Activated CD4-positive, alpha-beta T cell treated with anti-CD3 and anti-CD28 coated beads for 36 hours (primary cell): ENCODE measurements at places on chromosomes 4 and X.

DNA sequence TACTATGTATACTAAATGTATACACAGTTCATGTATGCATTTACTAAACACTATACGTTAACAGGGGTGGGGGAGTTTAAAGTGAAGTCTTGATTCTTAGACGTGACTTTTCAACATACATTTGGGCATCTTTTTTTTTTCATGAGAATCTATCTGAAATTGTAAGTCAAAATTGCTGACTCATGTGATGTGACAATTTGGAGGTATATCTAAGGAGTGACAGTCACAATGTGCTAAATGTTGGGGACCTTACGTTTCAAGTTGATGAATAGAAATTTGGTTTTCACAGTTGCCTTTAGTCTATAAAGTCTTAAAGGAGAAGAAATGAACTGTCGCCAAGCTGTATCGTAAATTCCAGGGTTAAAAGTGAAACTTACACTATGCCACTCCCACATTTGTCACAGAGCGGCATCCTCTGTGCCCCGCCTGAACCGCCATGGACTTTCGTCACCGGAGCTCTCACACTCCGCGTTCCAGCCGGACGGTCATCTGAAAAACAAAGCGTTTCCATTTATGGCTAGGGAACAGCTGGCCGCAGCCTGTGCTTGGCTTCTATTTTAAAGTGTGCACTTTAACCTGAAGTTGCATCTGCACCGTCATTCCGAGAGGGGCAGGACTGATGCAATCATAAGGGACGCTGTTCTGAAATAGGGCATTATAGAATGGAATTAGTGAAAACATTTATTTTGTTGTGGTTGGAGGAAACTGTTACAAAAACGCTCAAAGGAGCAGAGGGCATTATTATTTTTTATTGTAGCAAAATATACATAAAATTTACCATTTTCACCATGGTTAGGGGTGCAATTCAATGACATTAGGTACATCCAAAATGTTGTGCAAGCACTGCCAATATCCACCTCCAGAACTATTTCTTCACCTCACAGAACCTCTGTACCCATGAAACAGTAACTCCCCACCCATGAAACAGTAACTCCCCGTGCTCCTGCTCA lies 30.9 kb downstream of the PDLIM3 start:
- DNase-seq = no peak

GRCh38 chr4:102308032-102308799 lies 37.1 kb downstream of the SLC39A8 start:
- no peak for DNase-seq

GRCh38 chr4:53902786-53903185 lies 161.6 kb downstream of the CHIC2 start:
- DNase-seq = no peak

DNA sequence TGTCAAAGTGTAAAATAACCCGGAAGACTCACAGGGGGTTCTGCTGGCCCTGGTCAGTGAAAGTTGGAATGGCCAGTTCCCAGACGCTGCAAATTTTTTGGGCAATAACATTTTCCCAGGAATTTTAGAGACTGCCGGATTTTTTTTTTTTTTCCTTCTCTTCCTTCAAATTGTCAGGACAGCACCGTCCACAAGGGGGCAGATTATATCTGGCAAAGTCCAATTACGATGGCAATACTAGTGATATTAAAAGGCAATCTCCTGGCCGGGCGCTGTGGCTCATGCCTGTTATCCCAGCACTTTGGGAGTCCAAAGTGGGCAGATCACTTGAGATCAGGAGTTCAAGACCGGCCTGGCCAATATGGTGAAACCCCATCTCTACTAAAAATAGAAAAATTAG lies 20.5 kb downstream of the SLC25A5 start:
- peak; percentile 54 for DNase-seq

DNA sequence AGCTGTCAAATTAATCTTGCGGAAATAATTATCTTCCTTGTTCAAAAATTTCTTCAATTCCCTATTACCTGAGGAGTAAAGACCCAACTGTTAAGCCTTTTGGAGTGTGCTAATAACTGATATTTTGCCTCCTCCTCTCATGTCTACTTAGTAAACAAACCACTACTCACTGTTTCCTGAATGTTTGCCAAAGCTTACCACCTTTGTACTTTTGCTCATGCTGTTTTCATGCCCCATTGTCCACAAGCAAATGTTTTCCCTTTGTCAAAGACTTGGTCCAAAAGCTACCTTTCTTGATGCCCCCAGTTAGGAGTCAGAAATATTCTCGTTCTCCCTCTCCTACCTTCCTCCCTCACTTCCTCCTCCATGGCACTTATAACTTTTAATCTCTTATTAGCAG lies 226.1 kb downstream of the ENOX2 start:
- no peak for DNase-seq

DNA sequence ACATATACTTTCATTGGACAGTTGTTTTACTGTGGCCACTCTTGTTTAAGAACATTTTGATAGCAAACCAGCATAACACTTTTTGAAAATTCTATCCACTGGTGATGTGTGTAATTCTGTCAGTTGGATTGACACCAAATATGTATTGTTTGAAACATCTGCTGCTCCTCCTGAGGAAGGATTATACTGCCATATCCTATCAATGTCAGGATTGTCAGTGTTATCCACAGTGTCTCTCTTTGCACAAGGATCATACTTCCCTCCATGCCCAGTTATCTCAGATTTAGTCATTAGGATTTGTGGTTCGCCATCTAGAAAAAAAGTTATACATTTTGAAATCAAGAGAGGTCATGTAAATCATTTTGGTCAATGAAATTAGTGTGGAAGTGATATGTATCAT lies 1859.6 kb downstream of the C4orf33 start:
- no peak for DNase-seq

DNA sequence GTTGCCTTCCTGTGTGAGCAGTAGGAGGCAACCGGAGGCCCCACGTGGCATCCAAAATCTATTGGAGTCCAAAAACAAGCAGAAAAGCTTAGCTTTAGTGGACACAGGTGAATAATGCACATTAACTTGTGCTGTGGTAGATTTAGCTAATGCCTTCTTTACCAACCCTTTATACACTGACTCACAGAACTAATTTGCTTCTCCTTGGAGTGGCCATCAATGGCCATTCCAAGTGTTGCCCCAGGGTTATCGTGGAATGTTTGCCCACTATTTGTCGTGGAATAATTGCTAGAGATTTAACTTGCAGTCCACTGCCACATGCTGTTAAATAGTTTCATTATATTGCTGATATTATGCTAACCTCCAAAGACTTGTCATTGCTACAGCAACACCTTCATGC lies 729.1 kb downstream of the STPG2 start:
- no peak for DNase-seq

DNA sequence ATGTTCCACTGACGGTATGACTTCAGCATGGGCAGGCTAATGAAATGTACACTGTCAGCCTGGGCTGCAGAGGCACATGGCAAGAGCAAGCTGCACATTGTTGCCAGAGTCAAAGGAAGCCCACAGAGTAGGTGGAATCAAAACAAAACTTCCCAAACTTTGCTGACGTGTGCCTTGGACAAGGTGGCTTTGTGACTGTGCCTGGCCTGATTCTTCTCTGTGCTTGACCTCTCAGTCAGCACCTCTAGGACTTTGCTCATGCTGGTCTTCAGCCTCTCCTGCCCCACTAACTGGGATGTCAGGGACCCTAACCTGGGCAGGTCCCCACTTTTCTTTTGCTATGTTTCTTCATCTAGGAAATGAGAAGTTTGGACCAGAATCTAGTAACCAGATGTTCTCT lies 40.5 kb upstream of the KIAA1210 start:
- no peak for DNase-seq

GRCh38 chr4:86975927-86976326 lies 41.1 kb downstream of the AFF1 start:
- DNase-seq = no peak

DNA sequence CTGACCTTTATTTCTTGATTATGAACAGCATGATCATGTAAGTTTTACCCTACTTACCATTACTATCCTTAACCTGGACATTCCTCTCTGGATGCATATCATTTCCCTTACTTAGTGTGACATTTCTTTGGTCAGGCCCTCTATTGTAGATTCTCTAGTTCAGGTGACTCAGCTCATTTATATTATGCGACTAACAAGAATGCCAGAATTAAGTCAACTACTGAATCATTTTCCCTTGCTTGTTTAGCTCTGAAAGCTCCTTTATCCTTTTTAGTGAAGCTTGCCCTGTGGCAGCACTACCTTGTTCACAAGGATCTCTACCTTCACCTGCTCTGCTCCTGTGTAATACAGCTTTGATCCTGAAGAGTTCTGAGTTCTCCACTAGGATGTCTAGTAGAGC lies 15.1 kb upstream of the UGT2B17 start:
- DNase-seq = no peak

GRCh38 chrX:150602743-150603142 lies 34.3 kb downstream of the MTM1 start:
- DNase-seq = no peak

DNA sequence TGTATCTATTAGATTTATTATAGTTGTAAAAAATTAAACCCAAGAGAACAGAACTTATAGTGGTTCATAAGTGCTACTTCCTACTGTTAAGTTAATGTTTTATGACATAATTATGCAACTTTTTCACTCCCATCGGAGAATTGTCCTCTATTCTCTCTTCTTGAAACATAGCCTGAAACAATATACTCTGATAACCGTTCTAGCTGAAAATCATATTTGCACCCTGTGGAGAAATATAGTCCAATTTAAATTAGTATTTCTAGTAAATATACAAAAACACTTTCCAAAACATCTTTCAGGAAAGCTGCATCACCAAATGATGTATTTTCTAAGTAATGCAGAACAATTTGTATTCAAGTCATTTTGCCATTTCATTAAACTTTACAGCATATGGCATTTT lies 586.4 kb downstream of the PRR32 start:
- DNase-seq = no peak

- no peak for DNase-seq
These were observed 59.0 kb upstream of the SLIT2 start for GRCh38 chr4:20192736-20193135.

DNA sequence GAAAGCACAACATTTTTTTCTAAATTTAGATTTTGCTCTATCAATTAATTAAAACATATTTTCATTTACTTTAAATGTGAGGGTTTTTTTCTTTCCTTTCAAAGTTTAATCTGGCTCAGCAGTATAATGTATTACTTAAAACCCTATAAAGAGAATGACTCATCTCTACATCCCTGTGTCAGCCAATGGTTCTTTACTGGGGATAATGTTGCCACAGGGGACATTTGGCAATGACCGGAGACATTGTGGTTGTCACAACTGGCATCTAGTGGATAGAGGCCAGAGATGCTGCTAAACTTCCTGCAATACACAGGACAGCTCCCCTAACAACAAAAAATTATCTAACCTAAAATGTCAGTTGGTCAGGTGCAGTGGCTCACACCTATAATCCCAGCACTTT lies 53.8 kb downstream of the SYNPO2 start:
- DNase-seq = no peak

DNA sequence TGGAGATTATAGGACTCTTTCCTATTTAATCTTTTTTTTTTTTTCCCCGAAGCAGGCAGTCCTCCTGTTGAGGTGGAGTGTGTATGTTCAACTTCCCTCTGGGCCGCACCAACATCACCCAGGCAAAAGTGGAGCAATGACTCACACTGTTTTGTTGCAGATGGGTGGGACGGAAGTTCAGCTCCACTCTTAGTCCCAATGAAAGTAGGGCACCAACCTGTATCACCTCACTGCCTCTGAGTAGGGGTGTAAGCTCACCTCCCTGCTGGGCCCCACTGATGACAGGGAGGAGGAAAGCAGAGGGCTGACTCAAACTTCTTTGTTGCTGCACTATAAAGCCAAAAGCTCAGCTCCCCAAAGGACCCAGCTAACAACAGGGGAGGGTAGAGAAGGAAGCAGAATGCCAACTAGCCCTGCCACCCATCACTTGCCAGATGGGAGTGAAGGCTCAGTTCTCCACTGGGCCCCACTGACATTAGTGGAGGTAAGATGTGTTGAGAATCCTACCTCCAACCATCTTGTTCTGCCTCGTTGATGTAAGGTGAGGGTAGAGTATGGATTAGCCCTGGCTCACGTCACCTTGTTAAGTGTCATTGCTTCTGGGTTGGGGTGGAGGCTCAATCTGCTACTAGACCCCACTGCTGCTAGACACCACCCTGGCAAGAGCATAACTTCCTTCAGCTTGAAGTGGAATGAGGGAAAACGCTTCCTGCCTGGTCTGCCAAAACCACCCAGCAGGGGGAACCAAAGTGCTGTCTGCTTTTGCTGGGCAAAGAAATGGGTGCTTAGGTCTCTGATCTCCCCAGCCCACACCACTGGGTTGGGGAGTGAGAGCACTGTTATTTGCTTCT lies 14.1 kb downstream of the RPS6KA3 start:
- peak; percentile 76 for DNase-seq

- no peak for DNase-seq
These were observed 272.2 kb downstream of the DHRSX start for GRCh38 chrX:2228536-2228935.

GRCh38 chr4:112897543-112897942 lies 151.9 kb upstream of the ANK2 start:
- DNase-seq = no peak

- DNase-seq = no peak
These were observed 750.5 kb upstream of the HTR2C start for GRCh38 chrX:113833096-113834055.

- DNase-seq = no peak
These were observed 202.3 kb upstream of the FSTL5 start for GRCh38 chr4:162366146-162366545.

DNA sequence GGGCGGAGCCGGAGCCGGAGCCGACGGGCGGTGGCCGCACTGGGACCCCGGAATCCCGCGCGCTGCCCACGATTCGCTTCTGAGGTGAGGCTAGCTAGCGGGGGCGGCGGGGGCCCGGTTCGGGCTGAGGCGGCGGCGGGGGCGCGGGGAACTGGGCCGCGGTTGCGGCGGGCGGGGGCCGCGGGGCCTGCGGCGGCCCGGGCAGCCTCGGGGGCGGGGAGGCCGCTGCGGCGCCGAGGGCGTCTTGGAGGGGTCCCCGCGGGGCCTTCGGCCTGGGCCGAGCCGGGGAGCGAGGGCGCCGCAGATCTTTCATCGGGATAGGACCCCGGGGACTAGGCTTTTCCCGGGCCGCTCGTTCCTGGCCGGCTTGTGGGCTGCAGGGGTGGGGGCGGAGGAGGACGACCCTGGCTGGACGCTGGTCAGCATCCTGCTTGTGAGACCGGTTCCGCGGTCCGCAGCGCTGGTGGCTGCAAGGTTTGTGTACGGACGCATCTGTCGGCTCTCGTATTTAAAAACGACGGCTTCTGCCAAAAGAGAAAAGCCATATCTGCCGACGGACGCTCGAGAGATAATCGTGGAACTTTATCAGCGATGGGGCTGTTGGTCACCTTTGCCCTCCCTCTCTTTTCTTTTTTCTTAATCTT lies 419 bp downstream of the ADD1 start:
- DNase-seq = peak; percentile 47

DNA sequence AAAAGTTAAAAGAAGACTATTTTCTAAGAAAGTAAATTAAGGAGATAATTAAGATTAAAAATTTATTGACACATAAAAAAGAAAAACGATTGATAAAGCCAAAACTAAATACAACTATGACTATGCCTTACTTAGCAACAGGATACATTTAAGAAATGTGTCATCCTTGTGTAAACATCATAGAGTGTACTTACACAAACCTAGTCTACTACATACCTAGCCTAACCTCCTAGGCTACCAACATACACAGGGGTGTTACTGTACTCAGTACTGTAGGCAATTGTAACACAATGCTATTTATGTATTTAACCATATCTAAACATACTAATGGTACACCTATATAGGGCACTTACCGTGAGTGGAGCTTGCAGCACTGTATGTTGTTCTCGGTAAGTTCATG lies 108.3 kb downstream of the ANXA10 start:
- DNase-seq = no peak
